ENCODE measurements at places on chromosomes 2 and 18.
A peak's percentile ranks its signal among the peaks of the same experiment; 100 is the strongest.

GRCh38 chr18:6711467-6711866 is 18.0 kb upstream of the ARHGAP28 start:
- no peak for DNase-seq

- DNase-seq = no peak
These were observed 96.9 kb downstream of the SPP2 start for GRCh38 chr2:234147335-234147861.

DNA sequence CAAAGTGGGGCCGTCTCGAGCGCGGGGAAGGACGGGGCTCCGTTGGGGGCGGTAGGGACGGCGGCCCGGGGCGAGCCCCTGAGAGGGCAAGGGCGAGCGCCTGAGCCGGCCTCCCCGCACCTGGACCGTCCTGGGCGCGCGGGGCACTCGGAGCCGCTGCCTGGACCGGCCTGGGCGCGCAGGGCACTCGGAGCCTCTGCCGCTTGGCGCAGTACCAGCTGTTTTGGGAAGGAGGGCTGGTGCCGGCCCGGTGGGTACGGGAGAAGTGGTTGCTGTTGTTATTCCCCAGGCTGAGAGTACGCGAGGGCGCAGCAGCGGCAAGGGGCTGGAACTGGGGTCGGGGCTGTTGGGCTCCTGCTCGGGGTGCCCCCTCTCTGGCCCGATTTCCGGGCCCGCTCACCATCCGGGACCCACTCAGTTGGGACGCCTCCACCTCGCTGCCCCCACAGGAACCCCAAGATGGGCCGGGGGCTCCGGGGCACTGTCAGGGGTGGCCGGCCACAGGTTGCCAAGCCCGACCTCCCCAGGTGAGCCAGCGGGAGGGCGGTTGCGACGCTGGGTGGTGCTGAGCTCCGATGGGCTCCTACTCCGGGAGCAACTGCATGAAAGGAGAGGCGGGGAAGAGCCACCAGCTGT is 579 bp downstream of the ARHGEF4 start:
- no peak for DNase-seq

- DNase-seq = no peak
These were observed 141.0 kb downstream of the UXS1 start for GRCh38 chr2:106053116-106053515.

DNA sequence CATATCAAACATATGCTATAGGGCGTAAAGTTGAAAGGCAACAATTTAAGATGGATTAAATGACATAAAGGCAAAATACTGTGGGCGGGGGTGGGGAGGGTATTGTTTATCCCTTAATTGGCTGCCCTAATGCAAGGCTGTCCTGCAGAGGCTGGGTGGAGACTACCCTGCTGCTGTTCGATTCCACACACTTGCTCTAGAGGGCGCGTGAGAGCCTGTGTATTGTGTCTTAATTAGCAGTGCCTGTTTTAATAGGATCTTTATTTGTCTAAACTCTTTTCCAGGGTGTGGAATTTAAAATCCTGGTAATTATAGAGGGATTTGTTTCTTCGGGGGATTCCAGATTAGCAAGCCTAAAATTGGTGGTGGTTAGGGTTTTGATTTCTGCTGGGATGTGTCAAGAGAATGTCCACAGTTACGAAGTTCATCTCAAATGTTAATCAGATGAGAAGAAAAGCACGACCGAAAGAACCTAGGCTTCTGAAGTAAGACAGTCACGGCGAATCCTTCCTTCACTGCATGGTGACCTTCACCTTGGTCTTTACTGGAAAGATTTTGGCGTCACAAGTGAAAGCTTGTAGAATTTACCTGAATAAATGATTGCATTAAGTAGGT is 103.5 kb upstream of the MAP3K20 start:
- DNase-seq = no peak

DNA sequence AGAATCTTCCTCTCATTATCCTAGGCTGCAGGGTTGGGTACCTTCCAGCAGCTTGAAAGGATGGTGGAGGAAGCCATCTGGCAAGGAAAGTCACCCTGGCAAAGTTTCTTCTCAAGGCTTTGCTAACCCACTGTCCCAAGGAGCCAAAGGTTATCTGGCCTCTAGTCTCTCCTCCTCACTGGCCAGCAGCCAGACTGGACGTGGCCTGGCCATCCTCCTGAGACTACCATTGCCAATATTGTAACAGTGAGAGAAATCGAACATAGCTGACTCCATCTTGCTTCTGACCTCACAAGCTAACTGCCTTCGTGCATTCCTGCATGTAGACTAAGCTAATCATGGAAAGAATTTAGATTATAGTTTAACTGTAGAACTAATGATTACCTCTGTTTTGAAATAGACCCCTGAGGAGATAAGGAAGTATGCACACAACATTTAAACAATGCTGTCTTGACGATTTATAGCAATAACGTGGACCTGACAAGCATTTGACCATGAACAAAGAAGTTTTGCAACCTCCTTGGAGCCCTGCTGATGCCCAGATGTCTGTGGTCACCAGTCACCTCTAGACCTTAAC is 7.8 kb upstream of the ANXA4 start:
- DNase-seq = no peak

DNA sequence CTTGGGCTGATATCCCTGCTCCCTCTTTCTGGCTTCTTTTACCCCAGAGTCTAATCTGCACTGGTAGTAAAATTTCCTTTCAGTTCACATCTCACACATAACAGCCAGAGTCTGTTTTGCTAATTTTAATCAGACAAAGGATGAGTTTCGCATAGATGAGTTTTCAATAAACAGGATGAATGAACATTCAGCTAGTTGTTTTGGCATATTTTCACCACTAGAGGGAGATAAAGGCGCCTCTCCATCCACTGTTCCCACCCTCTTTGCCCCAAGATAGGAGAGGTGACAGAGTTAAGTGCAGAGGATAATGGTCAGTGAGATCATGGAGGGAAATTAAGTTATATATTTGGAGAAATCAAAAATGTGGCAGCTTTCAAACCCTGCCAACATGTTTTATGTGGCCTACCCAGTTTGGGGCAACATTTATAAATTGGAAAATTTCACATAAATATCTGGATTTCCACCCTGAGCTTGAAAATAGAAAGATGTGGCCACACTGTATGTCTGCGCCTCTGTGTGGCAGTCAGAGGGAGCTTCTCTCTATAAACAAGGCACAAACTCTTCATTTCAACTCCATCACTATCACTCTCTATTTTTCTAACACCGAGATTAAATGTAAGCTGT is 48.5 kb upstream of the DTNA start:
- DNase-seq = no peak

- DNase-seq = peak; percentile 8
These were observed 29.9 kb downstream of the SP3 start for GRCh38 chr2:173935305-173935704.

- DNase-seq = no peak
These were observed 50.6 kb downstream of the GALNT3 start for GRCh38 chr2:165743442-165743841.

DNA sequence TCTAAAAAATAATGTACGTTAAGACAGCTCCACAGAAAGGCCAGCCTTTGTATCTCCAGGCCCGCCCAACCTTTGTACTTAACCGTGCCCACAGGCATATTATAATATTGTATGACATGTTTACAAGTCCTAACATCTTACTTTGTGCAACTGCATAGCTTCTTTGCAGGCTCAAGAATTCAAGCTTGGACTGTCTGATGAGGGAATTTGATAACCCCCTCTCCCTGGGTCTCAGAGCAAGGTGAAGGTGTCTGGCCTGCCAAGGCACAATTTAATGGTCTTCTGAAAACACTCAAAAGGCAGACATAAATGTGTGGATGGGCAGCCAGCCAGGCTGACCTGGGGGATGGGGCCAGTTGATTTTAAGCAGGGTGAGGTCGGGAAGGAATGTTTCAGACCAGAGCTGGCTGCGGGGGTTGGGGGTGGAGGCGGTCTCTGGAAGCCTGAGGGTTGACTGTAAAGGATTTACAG is 732.7 kb upstream of the FANCL start:
- DNase-seq = peak; percentile 14

DNA sequence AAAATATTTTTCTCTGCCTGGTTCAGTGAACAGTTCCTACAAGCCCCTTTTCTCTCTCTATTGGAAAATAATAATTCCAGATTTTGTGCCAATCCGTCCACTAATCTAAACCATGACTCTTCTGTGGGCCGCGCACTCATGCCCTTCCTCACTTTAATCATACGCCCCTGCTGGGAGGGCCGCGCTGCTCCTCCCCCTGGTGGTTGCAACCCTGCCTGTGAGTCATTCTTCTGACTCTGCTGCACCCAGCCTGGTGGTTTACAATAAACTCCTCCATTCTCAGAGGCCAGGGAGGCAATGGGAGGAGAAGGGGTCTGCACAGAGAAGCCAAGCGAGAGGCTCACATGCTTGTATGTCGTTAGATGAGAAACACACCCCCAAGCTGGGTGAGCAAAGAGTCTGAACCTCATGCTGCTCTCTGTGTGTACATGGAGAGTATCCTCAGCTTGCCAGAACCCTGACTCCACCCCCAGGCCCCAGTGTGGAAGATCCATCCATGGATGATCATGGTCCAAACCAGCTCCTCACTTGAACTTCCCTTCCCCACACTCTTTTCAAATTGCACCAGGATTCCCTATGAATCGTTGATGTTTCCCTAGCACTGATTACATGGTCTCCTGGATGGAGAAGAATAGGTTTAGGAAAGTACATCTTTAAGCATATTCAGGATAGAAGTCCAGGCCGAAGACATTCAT is 228.9 kb downstream of the ANKRD30B start:
- DNase-seq = no peak

DNA sequence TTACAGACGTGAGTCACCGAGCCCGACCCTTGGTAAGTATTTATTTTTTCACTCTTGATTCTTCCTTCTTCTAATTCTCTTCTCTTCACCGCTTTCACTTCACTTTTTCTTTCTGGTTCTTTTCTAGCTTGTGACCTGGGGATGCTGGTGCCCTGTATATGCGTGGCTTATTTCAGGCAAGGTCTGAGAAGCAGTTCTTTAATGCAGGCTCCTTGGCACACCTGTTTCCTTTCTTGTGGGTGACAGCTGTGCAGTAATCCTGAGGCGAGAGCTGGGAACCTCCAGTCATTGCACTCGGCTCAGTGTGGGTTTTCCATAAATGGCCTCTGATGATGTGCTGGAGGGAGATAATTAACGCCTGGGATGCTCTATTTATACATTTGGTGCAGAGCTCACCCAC is 193.8 kb downstream of the TSN start:
- no peak for DNase-seq

DNA sequence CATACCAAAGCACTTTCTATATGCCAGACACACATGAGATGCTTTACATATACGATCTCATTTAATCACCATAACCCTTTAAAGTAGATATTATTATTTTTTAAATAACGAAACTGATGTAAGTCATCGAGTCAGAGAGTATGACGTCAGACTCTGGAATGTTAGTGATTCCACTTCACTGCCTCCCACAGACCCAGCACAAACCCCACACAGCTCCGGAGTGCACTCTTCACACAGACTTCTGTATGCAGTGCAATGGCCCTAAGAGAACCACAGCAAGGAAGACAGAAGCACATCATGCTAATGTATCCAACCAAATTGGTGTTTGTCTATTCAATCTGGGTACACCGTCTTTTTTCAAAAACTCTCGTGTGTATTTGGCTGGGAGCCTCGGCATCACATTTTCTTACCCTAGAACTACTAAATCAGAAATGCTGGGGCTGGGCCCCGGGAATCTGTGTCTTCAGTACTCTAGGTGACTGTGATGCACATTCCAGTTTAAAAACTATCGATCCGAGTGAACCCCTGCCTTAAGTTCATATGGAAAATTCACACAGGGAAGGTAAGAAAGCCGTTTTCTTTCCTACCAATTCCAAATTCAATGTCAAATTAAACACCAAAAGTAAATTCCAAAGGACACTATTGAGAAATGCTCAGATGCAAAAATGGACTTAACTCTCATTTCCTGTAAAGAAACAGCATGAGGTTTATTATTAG is 117.7 kb upstream of the ACVR1C start:
- no peak for DNase-seq

DNA sequence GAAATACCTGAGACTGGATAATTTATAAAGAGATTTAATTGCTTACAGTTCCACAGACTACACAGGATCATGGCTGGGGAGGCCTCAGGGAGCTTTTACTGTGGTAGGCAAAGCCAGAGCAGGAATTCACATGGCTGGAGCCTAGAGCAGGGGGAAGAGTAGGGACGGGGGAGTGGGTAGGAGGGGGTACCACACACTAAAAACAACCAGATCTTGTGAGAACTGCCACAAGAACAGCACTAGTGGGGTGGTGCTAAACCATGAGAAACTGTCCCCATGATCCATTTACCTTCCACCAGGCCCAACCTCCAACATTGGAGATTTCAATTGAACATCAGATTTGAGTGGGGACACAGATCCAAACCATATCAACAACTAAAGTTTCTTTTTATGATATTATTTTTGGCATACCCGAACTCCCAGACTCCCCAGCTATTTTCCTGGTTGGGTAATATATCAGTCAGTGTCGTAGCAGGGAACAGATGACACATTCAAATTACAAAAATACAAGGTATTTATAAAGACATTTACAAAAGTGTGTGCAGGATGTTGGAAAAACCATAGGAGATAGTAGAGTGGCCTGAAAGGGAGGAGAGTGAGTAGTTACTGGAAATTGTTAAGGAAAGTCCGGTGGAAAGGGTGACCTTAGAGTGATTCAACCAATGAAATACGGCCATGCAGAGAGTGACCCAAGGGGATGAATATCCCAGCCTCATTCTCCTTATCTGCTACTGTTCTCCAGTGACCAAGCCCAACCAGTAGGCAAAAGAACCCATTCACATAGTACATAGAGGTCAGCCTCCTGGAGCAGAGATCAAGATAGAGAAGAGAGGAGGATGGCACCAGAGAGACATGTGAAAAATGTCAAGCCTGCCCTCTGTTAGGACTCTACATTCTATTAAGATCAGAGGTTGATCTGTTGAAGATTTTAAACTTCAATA is 8.8 kb downstream of the RPL37A start:
- no peak for DNase-seq

DNA sequence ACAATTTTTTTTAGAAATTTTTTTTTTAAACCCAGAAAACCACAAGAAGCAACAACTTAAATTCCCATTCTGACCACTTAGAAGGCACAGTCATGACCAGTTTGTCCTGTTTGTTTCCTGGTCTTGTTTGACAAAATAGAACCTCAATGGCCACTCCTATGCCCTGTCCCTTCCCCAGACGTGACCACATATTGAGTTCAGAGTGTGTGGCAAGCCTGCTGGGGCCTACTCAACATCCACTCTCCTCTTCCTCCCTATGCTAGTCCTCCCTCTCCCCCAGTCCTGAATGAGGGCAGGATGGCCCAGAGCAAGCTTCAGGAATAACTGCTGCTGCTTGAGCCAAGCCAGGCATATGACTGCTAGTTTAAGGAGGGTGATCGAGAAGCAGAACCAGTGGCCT is 89.6 kb downstream of the PRELID3A start:
- DNase-seq = no peak

GRCh38 chr2:6336752-6337471 is 528.8 kb downstream of the CMPK2 start:
- no peak for DNase-seq

- no peak for DNase-seq
These were observed 567 bp downstream of the PCYOX1 start for GRCh38 chr2:70258532-70258875.

- no peak for DNase-seq
These were observed 134.5 kb downstream of the PTRHD1 start for GRCh38 chr2:24658531-24659202.

GRCh38 chr2:199999166-199999565 is 43.8 kb downstream of the MAIP1 start:
- no peak for DNase-seq

GRCh38 chr2:100196786-100197494 is 54.5 kb upstream of the AFF3 start:
- peak; percentile 72 for DNase-seq
